ENCODE measurements at places on chromosomes 4 and X.

DNA sequence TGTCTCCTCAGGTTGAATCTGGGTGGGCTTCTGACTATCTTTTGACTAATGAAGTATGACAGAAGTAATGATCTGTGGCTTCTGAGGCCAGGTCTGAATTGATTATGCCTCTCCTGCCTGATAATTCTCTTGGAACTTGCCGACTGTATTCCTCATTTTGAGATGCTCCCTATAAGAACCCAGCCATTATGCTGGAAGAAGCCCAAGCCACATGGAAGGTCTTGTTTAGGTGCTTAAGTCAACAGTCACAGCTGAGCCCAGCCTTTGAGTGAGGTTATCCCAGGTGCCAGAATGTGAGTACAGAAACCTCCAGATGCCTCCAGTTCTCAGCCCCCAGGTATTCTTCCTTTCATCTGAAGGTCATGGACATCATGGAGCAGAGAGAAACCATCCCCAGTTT is 456.6 kb downstream of the IL15 start:
- DNase-seq, result no peak

DNA sequence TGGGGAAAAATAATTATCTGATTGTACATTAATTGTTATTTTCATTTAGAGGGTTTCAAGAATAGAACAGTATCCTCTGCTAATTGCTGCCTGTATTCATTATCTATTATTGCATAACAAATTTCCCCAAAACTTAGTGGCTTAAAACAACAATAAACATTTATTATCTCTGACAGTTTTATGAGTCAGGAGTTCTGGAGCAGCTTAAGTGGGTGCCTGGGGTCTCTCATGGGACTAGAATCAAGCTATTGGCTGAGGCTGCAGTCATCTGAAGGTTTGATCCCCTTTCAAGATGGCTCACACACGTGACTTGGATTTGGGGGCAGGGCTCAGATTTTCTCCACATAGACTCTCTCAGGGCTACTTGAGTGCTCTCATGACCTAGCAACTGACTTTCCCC is 98.1 kb upstream of the JADE1 start:
- no peak for DNase-seq

- no peak for DNase-seq
Observed at GRCh38 chr4:156961196-156962057, 10.2 kb downstream of the PDGFC start.

GRCh38 chrX:129648514-129649267 is 6.1 kb downstream of the APLN start:
- DNase-seq, result no peak

DNA sequence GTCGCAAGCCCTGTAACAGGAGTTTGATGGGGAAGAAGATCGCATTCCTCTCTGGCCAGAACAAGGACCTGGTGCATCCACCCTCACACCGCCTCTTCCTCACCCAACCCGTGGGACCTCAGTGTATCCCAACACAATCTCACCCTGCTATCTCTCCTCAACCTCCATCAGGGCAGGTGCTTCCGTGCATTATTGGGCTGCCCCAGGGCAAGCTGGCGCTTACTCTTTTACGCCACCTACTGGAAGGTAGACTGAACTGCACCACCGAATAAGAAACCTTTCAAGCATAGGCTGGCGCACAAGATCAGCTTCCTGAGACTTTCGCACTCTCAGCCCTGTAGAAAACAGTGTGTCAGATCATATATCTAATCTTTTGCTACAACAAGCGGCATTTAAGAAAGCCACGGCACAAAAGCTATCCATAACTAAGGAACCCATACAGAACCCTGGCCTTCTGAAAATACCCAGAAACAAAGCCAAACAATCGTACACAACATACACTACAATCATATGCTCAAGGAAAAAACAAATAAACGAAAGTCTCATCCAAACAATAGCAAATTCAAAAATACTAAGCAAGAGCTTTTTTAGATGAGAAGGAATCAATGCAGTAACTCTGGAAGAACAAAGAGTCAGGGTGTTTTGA is 209.3 kb downstream of the UGT8 start:
- peak; percentile 6 for DNase-seq

DNA sequence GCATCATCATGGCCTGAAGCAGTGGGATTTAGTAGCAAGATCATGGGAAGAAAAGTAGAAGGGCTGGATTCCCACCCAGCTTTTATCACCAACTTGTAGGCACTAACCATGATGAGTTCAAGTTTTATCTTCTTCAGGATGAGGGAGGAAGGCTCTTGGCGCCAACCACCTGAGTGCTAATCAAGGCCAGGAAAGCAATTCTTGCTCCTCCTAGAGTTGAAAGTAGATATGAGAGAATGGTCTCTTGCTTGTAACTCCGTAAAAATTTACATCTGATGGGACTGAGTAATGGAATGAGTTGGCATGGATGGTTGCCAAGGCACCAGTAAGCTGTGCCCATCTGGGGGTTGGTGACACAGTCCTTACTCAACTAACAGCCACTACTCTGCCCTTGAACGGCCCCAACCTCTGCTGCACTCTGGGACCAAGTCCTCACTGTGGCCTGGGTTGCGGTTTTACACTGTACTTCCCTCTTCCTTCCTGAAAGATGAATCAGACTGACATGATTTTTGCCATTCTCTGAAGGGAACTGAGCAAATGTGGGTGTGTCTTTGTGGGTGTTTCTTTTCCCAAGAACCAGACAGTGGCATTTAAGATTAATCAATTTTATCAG is 39.4 kb upstream of the NDP start:
- DNase-seq, result no peak

DNA sequence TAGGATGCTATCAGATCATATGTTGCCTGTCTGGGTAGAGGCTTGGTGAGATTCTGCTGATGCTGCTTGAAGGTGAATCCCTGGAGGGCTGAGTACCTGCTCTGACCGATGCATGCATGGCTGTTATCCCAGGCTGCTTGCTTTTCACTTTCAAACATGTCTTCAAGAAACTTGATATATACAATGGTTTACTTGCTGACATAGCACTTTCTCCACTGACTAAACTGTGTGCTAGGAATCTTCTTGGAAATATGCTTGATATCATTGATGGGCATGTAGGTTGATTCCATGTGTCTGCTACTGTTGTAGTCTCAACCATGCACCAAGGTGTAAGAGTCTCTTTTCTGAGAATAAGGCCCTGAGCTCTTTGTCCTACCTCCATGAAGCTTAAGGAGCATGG is 79.6 kb upstream of the WDR1 start:
- DNase-seq, result no peak

GRCh38 chr4:37383579-37384229 is 139.2 kb downstream of the NWD2 start:
- DNase-seq, result no peak

DNA sequence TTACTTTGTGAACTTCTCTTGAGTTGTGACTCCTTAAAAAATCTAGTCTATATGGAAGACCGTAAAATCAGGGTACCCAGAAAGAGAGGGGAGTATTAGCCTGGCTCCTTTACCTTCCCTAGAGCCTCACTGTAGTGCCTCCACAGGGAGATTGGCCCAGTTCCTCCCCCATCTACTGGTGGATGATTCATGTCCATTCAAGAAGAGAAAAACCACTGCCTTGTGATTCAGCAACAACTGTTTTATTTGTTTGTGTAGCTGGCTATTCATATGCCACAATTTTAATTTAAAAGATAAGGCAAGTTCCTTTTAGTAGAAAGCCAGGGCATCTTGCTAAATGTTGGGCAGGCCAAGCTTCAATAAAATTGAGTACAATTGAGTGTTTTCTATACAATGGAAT is 221.8 kb upstream of the KCNIP4 start:
- DNase-seq, result no peak

- DNase-seq, result no peak
Observed at GRCh38 chr4:88320780-88321373, 36.5 kb upstream of the PPM1K start.

GRCh38 chrX:131330735-131331134 is 41.6 kb upstream of the IGSF1 start:
- no peak for DNase-seq

DNA sequence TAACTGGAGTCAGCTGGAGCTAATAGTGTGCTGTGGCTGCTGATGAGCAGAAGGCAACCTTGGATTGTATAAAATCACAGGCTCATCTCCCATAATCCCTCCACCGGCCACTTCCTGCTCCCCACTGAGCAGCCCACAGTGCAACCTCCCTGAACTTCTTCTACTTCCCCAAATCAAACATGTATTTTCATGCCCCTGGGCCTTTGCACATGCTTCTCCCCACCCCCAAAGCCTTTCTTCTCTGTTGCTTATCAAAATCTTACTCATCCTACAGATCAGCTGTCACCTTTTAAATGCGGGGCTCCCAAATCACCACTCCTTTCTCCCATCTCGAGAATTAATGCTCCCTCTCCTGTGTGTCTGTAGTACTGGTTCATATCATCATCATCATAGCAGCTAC is 35.8 kb downstream of the RHOH start:
- no peak for DNase-seq

DNA sequence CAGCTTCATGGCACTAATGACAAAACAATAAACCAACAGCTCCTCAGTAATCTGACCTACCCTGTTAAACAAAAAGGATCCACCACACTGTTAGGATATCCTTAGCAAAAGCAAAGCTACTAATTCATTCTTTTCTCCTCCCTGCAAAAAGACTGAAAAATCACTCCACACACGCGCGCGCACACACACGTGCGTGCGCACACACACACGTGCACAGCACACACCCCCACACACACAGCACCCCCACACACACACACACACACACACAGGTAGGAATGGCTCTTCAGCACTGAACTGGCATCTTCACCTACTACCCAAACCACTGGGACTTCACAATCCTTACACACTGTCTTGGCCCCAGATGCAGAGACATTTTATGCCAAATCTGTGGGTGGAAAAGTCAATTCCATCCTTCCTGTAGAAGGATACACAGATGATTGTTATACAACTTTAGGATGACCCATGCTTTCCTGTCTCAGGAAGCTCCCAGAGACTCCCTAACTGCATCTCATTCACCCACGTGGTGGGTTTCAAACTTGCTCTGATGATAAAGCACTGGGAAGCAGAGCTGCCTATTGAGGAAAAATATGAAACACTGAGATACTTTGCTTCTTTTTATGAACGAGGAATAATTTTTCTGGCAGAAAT is 102.5 kb downstream of the TSPAN5 start:
- DNase-seq, result no peak

GRCh38 chrX:54301516-54301915 is 56.3 kb downstream of the WNK3 start:
- no peak for DNase-seq

DNA sequence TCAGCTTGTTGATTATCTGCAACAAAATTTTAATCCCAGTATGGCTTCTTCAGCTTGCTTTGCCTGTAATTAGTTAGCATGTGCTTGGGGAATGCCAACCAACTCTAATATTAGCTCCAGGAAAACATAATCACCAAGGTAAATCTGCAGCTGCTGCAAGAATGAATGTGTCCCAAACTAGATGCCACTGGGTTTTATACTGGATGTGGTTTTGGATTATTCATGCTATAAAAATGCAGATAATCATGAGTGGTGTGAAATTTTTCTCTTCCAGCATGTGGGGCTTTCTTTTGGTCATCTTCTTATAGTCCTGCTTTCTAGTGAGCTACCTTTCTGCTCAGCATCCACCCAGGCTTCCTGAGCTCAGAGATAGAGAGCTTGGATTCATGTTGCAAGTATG is 295.9 kb upstream of the CASK start:
- no peak for DNase-seq

DNA sequence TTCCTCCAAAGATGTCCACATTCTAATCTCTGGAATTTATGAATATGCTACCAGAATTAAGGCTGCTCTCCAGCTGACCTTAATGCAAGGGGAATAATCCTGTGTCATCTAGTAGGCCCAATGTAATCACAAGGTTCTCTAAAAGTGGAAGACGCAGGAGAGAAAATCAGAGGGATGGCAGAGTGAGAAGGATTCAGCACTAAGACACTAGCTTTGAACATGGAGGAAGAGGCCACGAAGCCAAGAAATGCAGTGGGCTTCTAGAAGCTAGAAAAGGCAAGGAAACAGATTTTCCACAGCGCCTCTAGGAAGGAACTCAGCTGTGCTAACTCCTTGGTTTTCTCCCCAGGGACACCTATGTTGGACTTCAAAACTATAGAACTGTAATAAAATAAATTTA is 240.7 kb upstream of the TRAM1L1 start:
- no peak for DNase-seq

GRCh38 chr4:22593933-22594332 is 78.1 kb upstream of the ADGRA3 start:
- DNase-seq, result no peak

DNA sequence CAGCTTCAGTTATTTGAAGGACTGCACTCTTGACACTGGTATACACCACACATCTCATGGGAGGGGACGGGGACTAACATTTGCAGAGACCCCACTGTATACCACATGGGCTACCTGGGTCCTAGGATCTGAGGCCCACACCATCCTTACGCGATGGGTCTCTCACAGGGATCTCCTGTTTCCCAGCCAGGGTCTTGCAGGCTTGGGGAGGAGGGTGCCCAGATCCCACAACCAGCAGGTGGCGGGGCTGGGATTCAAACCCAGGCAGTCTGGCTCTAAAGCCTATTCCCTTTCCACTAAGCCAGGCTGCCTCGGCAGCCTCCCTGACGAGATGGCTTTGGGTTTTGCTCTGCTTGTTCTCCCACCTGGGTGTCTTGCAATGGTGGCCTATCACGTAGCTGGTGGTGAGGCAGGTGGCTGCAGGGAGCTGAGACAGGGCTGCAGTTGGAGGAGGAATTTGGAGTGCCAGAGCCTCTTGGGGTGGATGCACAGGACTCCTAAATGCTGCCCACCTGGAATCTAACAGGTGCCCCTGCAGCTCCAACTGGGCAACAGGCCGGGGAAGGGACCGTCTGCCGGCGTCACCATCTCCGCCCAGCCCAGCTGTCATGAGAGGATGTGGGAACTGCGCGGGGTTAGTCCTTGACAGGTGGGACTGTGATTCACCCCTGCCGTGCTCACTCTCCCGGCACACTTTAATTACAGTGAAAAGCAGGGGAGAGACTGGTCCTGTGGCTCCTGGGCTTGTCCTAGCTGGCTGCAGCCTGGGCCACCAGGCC is 110.7 kb downstream of the PSAPL1 start:
- no peak for DNase-seq

DNA sequence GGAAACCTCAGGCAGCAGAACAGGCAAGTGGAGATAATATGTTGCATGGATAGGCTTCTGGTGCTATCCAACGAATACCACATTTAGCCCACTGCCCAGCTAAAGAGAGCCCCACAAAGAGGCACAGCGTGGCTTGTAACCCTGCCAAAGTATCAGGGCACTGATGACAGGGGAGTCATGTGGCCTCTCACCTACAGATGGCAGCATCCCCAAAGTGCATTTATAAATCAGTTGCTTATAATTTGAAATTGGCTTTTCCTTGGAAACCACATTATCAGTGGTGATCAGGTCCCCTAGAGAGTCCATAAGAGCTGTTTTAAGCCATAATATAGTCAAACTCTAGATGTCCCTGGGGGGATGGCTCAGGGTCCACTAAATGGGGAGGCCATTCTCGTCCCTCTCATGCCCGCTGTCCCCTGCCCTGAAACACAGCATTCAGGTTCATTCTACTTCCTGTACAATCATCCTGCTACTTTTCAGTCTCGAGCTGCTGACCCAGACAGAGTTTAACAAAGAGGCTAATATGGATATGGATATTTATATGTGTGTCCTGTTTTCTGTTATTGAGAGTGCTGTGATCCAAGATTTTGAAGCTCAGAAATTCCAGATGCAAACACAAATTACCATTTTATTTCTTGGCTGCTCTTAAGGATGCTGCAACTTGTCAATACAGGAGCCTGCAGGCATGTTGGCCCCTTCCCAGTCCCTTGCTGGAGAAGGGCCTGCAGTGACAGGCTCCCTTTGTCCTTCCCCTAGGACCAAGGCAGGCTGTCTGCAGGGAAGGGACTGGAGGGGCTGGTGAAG is 28.5 kb downstream of the SRPX start:
- DNase-seq, result no peak

Measured in stimulated activated CD4-positive, alpha-beta T cell treated with anti-CD3 and anti-CD28 coated beads, Interleukin-1b, Interleukin-23, amount 100 ng/mL, for 4 hours (primary cell).